AG20443 (cell line): ENCODE measurements at places on chromosomes 7 and 10.
A peak's percentile ranks its signal among the peaks of the same experiment; 100 is the strongest.

GRCh38 chr7:46610746-46611145 is 689.7 kb upstream of the IGFBP3 start:
- DNase-seq: no peak

DNA sequence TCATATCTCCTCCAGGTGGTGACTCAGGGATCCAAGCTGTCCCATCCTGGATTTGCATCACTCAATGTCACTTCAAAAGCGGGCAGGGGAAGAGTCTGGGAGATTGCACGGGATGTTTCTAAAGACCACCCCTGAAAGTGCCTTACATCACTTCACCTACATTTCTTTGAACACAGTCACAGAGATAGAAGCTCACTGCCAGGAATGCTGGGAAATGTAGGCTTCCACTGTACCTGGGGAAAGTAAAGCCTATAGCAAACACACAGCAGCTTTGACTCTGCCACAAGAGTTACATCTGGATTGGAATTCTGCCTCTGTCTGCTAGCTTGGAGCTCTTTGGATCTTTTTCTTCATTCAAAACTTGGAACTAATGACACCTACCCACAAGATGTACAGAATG is 300.9 kb downstream of the WDR11 start:
- DNase-seq: no peak

DNA sequence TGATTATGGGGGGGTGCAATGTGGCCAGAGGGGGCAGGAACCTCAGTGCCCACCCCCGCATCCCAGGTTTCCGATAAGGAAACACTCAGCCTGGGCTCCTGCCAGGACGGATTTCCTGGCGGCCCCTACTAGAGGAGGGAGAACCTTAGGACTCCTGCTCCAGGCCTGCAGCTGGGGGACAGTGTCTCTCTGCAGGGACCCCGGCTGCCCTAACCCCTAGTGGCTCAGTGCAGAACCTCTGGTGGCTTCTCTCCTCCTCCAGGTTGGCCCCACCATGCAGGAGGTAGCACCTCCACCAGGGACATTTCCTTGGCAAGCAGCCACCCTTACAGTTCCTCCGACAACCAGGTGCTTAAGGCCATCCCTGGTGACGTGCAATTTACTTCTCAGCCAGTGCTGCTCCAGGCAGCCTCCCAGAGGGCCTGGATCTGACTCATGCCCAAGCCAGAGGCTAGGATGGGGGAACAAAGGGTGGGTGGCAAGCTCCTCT is 31.9 kb downstream of the SH2B2 start:
- peak; percentile 19 for DNase-seq

GRCh38 chr10:30366829-30367228 is 17.8 kb upstream of the MTPAP start:
- DNase-seq: no peak

DNA sequence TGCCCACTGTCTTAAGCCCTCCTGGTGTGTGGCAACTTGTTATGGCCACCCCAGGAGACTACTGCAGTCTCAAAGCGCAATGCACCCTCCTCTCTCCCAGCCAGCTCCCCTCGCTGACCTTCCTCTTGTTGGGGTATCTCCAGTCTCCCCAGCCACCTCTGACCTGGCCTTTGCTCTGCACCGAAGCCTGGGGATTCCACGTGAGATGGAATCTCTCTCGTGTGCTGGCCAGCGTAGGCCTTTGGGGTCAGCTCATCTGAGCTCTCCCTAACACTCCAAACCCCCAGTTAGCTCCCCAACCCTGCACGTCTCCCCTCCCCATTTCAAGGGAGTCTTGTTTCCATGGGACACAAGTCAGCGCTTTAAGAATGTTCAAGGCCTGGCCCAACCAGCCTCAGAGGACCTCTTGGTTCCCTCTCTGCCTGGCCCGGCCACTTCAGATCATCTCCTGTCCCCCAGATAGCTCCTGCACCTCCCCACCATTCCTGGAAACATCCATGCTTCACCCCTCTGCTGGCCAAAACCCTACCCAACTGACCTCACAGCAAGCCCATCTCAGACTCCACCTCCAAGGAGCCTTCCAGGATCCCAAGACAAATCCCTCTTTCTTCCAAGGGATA is 11.2 kb downstream of the ITPRIP start:
- DNase-seq: no peak

GRCh38 chr7:2082139-2082998 is 150.4 kb downstream of the MAD1L1 start:
- DNase-seq: peak; percentile 98

- peak; percentile 90 for DNase-seq
These were observed 10.1 kb downstream of the DENND10 start for GRCh38 chr10:119113751-119114732.
